ENCODE measurements at places on chromosomes 6 and 20.

DNA sequence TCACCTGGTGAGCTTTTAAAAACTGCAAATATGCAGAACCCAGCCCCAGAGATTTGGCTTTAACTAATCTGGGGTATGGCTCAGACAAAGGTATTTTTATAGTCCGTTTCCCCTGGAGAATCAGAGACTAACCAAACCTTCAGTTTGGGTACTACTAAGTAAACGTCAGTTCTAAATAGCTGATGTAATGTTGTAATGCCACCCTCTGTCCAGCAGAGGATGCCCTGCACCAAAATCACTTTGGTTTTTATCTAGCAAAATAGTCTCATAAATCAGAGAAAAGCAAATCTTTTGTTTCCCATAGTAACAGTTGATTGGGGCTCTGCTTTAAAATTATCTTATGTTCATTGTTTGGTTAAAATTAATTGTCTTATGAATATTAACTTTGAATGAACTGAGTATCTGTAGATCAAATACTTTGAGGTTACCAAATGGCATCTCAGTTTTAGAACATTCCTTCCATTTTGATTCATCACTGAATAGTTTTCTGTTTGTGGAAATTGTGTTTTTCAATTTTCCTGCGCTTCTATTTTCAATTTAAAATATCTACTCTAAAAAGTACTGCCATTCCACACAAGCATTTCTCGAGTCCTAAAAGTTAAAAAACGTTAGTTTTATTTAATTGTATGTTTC lies 278.3 kb upstream of the PLCB4 start:
- DNase-seq, result no peak

- no peak for DNase-seq
Measured at GRCh38 chr6:4434655-4435054, 299.3 kb upstream of the ECI2 start.

DNA sequence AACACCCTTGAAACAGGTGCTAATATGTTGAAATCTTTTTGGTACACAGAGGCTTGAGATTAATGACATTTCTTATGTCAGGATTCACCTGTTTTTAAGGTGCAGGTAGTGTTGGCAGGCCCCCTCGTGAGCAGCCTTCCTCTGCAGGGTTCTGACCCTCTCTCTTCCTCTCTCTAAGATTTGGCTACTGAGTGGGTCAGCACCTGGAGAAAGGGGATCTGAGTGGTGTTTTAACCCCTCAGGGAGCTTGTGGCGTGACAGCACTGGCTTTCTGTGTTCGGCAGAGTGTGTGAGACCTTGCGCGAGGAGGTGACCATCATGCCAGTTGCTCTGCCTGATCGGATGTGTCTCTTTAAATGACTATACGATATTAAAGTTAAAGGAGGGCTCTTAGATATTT lies 37.1 kb downstream of the HIVEP1 start:
- no peak for DNase-seq

DNA sequence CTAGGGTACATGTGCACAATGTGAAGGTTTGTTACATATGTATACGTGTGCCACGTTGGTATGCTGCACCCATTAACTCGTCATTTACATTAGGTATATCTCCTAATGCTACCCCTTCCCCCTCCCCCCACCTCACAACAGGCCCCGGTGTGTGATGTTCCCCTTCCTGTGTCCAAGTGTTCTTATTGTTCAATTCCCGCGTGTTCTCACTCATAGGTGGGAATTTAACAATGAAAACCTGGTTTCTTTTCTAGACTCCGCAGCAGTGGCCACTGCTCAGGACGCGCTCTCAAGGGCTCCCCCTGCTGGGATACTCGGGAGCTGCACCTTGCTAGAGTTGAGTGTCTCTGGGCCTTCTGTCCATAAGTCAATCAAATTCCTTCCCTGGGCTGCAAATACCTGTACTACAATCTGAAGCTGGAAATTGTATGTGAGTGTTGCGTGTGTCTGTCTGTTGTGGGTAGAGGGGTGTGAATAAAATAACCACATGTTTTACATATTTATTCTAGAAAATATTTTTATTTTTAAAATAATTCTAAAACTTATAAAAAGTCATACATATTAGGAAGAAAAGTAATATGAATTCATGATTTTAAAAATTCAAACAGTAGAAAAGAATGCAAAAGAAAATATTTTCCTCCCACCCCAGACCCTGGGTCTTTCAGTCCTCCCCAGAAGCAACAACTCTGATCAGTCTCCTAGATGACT lies 8.2 kb upstream of the CEP250 start:
- DNase-seq, result peak; percentile 80

DNA sequence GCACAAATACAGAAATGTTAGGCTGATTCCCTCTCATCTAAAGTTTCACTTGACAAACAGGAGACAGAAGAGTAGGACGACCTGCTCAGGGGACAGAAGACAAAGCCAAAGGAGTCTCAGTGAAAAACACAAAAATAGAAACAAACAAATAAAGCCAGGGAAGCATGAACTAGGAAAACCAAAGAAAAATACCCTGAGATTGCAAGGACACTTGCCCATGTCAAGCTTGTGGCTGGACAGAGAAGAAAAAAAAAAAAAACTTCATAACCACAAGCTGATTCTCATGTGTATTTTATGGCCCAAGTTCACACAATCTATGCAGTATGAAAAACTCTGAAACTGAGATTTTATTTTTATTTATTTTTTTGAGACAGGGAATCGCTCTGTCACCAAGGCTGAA lies 85.6 kb upstream of the BEND6 start:
- DNase-seq, result no peak

- DNase-seq, result no peak
Measured at GRCh38 chr20:50691573-50692551, 520 bp upstream of the RIPOR3 start.

DNA sequence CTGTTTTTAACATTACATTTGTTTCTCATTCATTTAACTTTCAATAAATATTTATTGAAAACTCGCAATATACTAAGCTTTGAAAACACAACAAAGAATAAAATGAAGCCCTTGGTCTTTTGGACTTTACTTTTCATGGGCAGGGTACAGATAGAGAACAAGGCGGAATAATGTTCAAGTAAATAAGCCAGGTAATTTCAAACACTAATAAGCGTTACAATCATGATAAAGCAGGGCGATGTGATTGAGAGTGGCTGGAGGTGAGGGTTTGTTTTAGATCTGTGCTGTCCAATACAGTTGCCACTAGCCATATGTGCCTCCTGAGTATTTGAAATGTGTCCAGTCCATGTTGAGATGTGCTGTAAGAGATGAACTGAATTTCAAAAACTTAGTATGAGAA lies 307.1 kb downstream of the ALDH8A1 start:
- DNase-seq, result no peak
